ENCODE measurements at places on chromosomes 1 and 21.

- no peaks in the 10 kb centered on the region for H3K36me3 ChIP-seq
- DNase-seq = no peak
- peaks cover 42% of the 10 kb centered on the region for H3K4me1 ChIP-seq
- no peaks in the 10 kb centered on the region for H3K27me3 ChIP-seq
- H3K27ac ChIP-seq = no peak overlapping the region
- no peak overlapping the region for H3K4me3 ChIP-seq
Measured at GRCh38 chr21:37450445-37450941, 83.9 kb downstream of the DYRK1A start.

- no peak overlapping the region for H3K4me3 ChIP-seq
- H3K36me3 ChIP-seq = peaks cover 18% of the 10 kb centered on the region
- no peak for DNase-seq
- peaks cover 5% of the 10 kb centered on the region for H3K4me1 ChIP-seq
Measured at GRCh38 chr1:156463874-156464273, 36.7 kb downstream of the MEF2D start.

DNA sequence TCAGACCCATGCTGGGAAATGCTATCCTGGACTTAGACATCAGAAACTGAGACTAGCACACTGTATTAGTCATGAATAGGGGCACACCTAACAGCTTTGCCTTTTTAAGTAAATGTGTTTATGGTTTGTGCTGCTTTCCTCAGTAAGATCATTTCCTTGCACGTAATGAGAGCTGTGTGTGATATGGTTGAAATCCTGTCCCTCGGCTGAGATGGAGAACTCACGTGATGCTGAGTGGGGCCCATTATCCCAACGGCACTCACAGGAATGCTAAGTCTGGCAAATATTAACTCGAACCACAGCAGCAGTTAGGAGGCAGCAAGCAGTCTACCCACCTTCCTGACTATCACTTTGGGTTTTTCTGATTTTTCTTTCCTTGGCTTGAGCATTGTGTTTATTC lies 38.2 kb downstream of the BCL9 start:
- peak overlapping the region; percentile 62 for H3K27ac ChIP-seq
- peaks cover 5% of the 10 kb centered on the region for H3K4me1 ChIP-seq
- H3K27me3 ChIP-seq = no peaks in the 10 kb centered on the region
- no peak overlapping the region for H3K4me3 ChIP-seq

DNA sequence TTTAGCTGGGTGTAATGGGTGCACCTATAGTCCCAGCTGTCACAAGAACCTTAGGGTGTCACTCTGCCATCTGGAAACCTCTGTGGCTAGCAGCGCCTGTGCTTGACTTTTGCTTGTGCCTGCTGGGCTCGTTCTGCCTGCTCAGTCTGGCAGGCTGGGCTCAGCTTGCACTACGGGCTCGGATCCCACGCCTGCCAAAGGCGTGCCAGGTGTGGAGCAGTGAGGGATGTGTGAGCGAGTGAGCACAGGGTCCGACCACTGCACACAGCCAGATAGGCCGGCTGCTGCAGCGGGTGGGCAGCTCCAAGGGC lies 2.8 kb upstream of the LSM10 start:
- no peak overlapping the region for H3K27ac ChIP-seq
- DNase-seq = no peak
- H3K4me1 ChIP-seq = peaks cover 12% of the 10 kb centered on the region
- H3K4me3 ChIP-seq = no peak overlapping the region
- H3K27me3 ChIP-seq = no peaks in the 10 kb centered on the region
- H3K36me3 ChIP-seq = no peaks in the 10 kb centered on the region

GRCh38 chr1:44672254-44672955 lies 1.9 kb downstream of the TMEM53 start:
- no peak overlapping the region for H3K27ac ChIP-seq
- H3K4me1 ChIP-seq = peaks cover 37% of the 10 kb centered on the region
- H3K27me3 ChIP-seq = no peaks in the 10 kb centered on the region
- no peak overlapping the region for H3K4me3 ChIP-seq
- no peak for DNase-seq
- H3K36me3 ChIP-seq = no peaks in the 10 kb centered on the region

DNA sequence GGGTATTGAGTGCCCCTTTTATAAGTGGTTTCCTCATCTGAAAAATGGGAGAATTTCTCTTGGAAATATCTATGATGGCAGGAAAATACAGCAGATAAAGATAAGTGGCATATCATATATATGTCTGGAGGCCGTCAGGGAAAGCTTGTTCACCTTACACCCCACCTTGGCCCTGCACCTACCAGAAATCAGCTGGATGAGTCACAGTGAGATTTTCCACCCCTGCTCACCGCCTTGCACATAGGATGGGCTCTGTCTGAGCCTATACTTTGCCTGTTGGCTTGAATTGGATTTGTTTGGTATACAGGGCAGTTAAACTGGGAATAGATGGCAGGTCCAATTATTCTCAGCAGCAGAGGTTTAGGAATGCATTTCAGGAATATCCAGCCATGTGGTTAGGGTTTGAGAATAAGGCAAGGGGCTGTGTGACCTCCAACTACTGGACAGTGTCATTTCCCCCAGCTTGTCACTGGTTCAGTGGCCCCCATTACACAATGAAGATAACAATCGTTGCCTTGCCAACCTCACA lies at the start of gene SPATA21:
TSS of gene SPATA21 (minus strand) at position 479 of the 529 bp plus-strand sequence. CDS start 6,053 bp downstream, outside the sequence.
- H3K4me1 ChIP-seq = peaks cover 11% of the 10 kb centered on the region
- no peak within 1 kb of the TSS for H3K4me3 ChIP-seq
- H3K27ac ChIP-seq = no peak within 1 kb of the TSS
- H3K27me3 ChIP-seq = no peaks in the 10 kb centered on the region

DNA sequence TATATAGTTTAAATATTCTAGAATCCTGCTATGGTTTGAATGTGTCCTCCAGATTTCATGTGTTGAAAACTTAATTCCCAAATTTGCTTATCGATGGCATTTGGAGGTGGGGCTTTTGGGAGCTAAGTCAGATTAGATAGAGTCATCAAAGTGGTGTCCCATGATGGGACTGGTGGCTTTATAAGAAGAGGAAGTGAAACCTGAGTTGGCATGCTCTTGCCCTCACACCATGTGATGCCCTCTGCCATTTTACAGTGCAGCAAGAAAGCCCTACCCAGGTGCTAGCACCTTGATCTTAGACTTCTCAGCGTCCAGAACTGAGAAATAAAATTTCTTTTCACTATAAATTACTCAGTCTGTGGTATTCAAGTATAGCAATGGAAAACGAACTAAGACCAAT lies 111.3 kb downstream of the TGFB2 start:
- no peaks in the 10 kb centered on the region for H3K36me3 ChIP-seq
- DNase-seq = no peak
- H3K4me1 ChIP-seq = peaks cover 3% of the 10 kb centered on the region
- H3K27me3 ChIP-seq = no peaks in the 10 kb centered on the region

- H3K4me1 ChIP-seq = no peaks in the 10 kb centered on the region
- no peak within 1 kb of the TSS for H3K27ac ChIP-seq
- no peaks in the 10 kb centered on the region for H3K36me3 ChIP-seq
- no peaks in the 10 kb centered on the region for H3K27me3 ChIP-seq
- no peak within 1 kb of the TSS for H3K4me3 ChIP-seq
Measured at GRCh38 chr1:162412002-162412401, at the start of gene SH2D1B. Gene SH2D1B, minus strand, starts transcription at chr1:162412136. Its CDS starts 120 bp downstream, at chr1:162412016.

- no peak overlapping the region for H3K4me3 ChIP-seq
- peaks cover 16% of the 10 kb centered on the region for H3K4me1 ChIP-seq
- no peak for DNase-seq
- no peak overlapping the region for H3K27ac ChIP-seq
- H3K36me3 ChIP-seq = no peaks in the 10 kb centered on the region
- H3K27me3 ChIP-seq = no peaks in the 10 kb centered on the region
Measured at GRCh38 chr1:236400061-236400603, 6.0 kb downstream of the EDARADD start.

DNA sequence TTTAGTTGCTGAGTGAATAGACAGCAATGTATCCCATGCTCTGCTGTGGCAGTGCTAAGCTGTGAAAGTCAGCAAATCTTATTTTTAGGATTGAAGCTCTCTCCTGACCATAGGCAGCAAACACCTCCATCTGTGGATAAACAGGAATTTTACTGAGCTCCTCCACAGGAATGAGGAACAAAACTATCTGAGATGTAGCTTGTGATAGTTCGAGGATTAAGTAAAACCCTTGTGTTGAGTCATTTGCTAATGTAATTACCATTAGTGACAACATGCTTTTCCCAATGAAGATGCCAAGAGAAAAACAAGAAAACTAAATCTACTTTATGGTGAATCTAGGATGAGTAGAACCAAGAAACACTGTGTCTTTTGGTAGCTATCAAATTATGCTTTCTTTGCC lies 122.7 kb downstream of the CLEC20A start:
- no peaks in the 10 kb centered on the region for H3K36me3 ChIP-seq
- no peak overlapping the region for H3K4me3 ChIP-seq
- H3K4me1 ChIP-seq = no peaks in the 10 kb centered on the region

- no peaks in the 10 kb centered on the region for H3K27me3 ChIP-seq
- no peaks in the 10 kb centered on the region for H3K4me1 ChIP-seq
- H3K27ac ChIP-seq = no peak overlapping the region
- H3K4me3 ChIP-seq = no peak overlapping the region
Measured at GRCh38 chr1:5502311-5503194, 489.7 kb downstream of the NPHP4 start.

DNA sequence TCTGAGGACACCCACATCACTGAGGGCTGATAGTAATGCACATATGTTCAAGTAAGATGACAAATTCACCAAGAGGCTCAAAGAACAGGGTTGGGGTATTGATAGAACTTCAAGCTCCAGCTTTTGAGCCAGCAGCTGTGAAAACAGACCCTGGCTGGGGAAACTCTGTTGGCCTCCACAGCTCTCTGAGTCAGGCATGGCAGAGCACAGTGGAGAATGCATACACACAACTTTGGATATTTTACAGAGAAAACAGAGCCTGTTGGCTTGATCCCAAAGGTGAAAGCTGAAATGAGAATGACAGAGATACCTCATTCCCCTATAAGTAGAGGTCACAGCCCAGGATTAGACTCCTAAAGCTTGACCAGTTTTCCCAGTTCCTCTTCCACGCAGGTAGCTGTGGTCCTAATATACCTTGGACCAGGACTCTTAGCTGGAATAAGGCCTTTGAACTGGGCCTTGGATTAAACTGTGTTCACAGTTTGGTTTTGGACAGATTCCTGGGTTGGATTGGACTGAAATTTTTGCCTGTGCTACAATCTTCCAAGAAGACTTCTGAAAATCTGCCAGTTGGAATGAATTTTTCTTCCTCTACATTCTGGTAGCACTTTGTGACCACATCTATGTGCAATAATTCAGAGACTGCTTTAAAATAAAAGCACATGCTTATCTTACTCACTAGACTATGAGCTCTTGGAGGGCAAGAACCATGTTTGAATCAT lies 101.6 kb upstream of the HMGB4 start:
- no peaks in the 10 kb centered on the region for H3K27me3 ChIP-seq
- H3K36me3 ChIP-seq = no peaks in the 10 kb centered on the region
- H3K27ac ChIP-seq = no peak overlapping the region
- DNase-seq = no peak
- no peak overlapping the region for H3K4me3 ChIP-seq

- no peak for DNase-seq
- no peaks in the 10 kb centered on the region for H3K36me3 ChIP-seq
- no peaks in the 10 kb centered on the region for H3K27me3 ChIP-seq
- H3K4me3 ChIP-seq = no peak overlapping the region
- H3K4me1 ChIP-seq = no peaks in the 10 kb centered on the region
Measured at GRCh38 chr1:213452501-213452900, 401.5 kb downstream of the RPS6KC1 start.

DNA sequence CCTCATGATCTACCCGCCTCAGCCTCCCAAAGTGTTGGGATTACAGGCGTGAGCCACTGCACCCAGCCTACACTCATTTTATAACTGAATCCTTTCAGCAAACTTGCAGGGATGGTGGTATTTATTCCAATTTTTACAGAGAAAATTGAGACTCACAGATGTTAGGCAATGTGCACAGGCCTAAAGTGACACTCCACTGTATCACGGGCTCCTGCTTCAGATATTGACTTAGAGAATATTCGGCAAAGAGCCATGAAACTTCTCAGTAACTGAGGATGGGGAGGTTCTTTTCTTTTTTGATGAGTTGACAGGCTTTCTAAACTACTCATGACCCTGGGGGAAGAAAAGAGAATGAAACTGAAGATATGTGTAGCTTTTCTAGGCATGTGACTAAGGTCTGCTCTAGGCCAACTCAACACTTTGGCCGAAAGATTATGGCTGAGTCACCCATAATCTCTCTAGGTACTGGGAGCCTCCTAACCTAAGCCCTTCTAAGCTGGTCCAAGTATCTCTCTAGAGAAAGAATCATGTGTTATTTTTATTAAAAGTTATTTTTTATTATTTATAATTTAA lies 19.9 kb upstream of the PTCH2 start:
- no peaks in the 10 kb centered on the region for H3K36me3 ChIP-seq
- no peak overlapping the region for H3K27ac ChIP-seq
- H3K4me1 ChIP-seq = no peaks in the 10 kb centered on the region
- no peaks in the 10 kb centered on the region for H3K27me3 ChIP-seq
- DNase-seq = no peak

- H3K36me3 ChIP-seq = peaks cover 7% of the 10 kb centered on the region
- DNase-seq = peak; percentile 72
- H3K27ac ChIP-seq = peak overlapping the region; percentile 99
Measured at GRCh38 chr1:11804666-11805421, 920 bp downstream of the MTHFR start.

GRCh38 chr1:238752327-238752726 lies 634.0 kb upstream of the CHRM3 start:
- H3K4me1 ChIP-seq = no peaks in the 10 kb centered on the region
- H3K4me3 ChIP-seq = no peak overlapping the region
- H3K27me3 ChIP-seq = no peaks in the 10 kb centered on the region
- no peak for DNase-seq

- no peaks in the 10 kb centered on the region for H3K27me3 ChIP-seq
- no peak overlapping the region for H3K4me3 ChIP-seq
- no peak for DNase-seq
- H3K36me3 ChIP-seq = no peaks in the 10 kb centered on the region
- H3K27ac ChIP-seq = no peak overlapping the region
Measured at GRCh38 chr1:155379631-155380090, 59.0 kb downstream of the RUSC1 start.

GRCh38 chr1:74197255-74197654 lies 721 bp downstream of the LRRIQ3 start:
- H3K27me3 ChIP-seq = no peaks in the 10 kb centered on the region
- peaks cover 2% of the 10 kb centered on the region for H3K36me3 ChIP-seq
- peaks cover 17% of the 10 kb centered on the region for H3K4me1 ChIP-seq
- DNase-seq = no peak
- peak overlapping the region; percentile 87 for H3K27ac ChIP-seq

DNA sequence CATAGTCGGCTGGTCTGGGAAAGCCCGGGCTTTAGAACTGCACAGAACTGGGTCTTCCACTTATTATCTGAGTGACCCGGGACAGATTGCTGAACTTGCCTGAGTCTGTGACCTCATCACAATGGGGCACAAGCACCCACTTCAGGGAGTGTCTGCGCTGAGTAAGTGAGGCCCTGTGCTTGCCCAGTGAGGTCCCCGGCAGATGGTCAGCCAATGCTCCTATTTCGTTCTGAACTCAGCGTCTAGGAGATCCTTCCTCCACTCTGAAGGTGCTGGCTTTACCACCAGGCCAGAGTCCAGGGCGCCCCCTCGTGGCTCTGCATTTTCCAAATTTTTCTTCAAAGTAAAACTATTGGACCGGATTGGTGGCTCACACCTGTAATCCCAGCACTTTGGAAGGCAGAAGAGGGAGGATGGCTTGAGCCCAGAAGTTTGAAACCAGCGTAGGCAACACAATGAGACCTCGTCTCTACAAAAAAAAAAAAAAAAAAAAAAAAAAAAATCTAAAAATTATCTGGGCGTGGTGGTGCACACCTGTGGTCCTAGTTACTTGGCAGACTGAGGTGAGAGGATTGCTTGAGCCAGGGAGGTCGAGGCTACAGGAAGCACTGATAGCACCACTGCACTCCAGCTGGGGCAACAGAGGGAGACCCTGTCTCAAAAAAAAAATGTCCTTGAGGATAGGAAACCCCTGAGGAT lies 61.7 kb downstream of the FCRL5 start:
- no peak overlapping the region for H3K27ac ChIP-seq
- no peaks in the 10 kb centered on the region for H3K36me3 ChIP-seq
- H3K4me3 ChIP-seq = no peak overlapping the region
- H3K4me1 ChIP-seq = no peaks in the 10 kb centered on the region
- no peaks in the 10 kb centered on the region for H3K27me3 ChIP-seq

All from body of pancreas (tissue), 4 donors.